ENCODE measurements at places on chromosomes 13 and 19.

GRCh38 chr13:38412266-38412665, 62.6 kb downstream of the UFM1 start:
- DNase-seq, result no peak

DNA sequence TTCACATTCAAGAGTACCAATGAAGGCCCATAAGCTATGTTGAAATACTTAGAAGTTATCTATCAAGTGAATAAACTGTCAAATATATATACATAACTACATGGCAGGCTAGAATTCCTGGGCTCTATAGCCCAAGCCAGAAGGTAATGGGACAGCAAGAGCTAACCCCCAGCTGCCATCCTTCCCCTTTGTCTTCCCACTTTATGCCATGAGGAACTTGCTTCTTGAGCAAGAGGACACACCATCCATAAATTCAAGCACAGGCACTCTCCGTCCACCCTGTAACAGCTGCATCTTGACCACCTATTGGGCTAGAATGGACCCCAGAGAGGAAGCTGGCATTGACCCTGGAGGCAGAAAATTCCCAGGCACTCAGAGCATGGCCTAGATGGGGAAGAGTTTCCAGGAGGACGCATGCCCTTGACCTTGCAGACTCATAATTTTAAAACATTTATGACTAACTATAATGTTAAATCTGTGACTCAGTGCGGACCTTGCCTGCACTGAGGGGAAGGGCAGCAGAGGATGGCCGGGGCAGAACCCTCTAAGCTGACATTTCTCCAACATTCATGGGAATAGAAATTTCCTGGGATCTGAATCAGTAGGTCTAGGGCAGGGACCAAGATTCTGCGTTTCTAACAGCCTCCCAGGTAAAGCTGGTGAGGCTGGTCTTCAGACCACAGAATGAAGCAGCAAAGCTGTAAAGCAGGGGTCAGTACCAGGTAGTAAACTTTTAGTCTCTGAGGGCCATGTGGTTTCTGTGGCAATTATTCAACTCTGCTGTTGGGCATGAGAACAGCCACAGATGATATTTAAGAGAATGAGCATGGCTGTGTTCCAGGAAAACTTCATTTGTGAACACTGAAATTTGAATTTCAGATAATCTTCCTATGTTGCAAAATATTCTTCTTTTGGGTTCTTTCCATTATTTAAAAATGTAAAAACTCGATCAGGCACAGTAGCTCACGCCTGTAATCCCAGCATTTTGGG, 71.4 kb upstream of the CLDN10 start:
- no peak for DNase-seq

DNA sequence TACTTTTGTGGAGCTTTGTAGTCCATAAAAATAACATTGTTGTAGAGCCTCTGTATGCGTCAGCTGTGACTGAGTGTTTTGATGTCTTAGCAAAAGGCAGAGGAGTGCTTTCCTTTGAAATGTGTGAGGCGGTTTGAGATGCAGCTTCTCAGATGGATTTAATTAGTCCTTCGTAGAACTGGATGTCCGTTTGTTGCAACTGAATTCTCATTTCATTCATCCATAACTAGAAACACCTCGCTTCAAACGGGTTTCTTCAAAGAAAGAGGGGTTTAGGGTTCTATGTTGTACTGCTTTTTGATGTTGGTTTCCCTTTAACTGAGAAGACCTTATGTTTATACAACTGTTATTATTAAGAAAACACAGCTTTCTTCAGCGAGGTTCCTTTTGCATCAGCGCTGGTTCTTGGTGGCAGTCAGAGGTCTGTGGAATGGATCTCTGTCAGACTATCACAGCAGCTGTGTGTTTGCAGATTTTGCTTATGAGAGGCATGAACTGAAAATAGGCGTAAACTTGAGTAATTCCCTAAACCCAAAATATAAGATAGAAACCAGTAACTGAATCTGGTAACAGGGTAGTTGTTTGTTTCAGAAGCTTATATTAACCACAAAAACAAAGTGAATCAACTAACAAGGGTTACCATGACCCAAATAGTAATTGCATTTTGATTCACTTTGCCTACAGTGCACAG, 194.4 kb downstream of the GGACT start:
- no peak for DNase-seq

GRCh38 chr19:51020988-51021651, 1.6 kb upstream of the KLK10 start:
- DNase-seq, result no peak

- DNase-seq, result no peak
Observed at GRCh38 chr19:1773184-1773583, 19.9 kb downstream of the ONECUT3 start.

DNA sequence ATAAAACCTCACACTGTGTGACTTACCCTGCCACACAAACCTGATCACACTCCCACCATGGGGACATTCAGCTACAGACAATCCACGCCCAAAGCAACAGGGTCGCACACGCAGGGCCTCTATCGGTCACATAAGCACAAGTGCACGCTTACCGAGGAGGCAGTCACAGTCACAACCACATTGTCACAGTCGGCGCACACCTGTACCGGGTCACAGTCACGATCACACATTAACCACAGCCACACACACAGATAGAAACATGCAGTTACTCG, 579 bp downstream of the ZNF566 start:
- no peak for DNase-seq

GRCh38 chr19:1360126-1360817, 23.4 kb upstream of the NDUFS7 start:
- no peak for DNase-seq

GRCh38 chr19:53660584-53660983, 28.8 kb downstream of the DPRX start:
- DNase-seq, result no peak

Data from activated gamma-delta T cell treated with anti-CD3 and anti-CD28 coated beads, Interleukin-2, amount 50 U/mL, for 16 hours (primary cell).